Keratinocyte (primary cell): ENCODE measurements at places on chromosomes 5 and 9. TPM values are rescaled to one million over a fixed set of nuclear protein-coding genes. Genes with fewer than 3 reads are reported as not detected.

AGXT2 gene
- not detected in 3 replicates for polyA plus RNA-seq

GNA14 gene
- polyA plus RNA-seq, result not detected in 3 replicates

AK1 gene
- 40.2 to 53.8 TPM (median 46.5 TPM) in 3 replicates for polyA plus RNA-seq

SLC34A1 gene
- 0.02 to 0.07 TPM (median 0.06 TPM) in 3 replicates for polyA plus RNA-seq

SEMA4D gene
- polyA plus RNA-seq, result 0.19 to 0.87 TPM (median 0.43 TPM) in 3 replicates

PCSK5 gene
- polyA plus RNA-seq, result 1.5 to 2.4 TPM (median 1.9 TPM) in 3 replicates

RLN2 gene
- 0.41 to 0.98 TPM (median 0.68 TPM) in 3 replicates for polyA plus RNA-seq

PCDHA1 gene
- 0.03 to 0.07 TPM (median 0.06 TPM) in 3 replicates for polyA plus RNA-seq

CMYA5 gene
- 0.10 to 0.39 TPM (median 0.25 TPM) in 3 replicates for polyA plus RNA-seq

SPAAR gene
- polyA plus RNA-seq, result not detected in 3 replicates

DMGDH gene
- polyA plus RNA-seq, result 0.13 to 0.20 TPM in 2 of 3 replicates, not detected in the other
